ENCODE measurements at places on chromosomes 3 and 15.

- no peak overlapping the region for H3K4me3 ChIP-seq
- H3K36me3 ChIP-seq = no peaks in the 10 kb centered on the region
- no peak for DNase-seq
- H3K4me1 ChIP-seq = no peaks in the 10 kb centered on the region
- no peak overlapping the region for H3K27ac ChIP-seq
Observed at GRCh38 chr3:186095561-186096081, 13.3 kb downstream of the ETV5 start.

DNA sequence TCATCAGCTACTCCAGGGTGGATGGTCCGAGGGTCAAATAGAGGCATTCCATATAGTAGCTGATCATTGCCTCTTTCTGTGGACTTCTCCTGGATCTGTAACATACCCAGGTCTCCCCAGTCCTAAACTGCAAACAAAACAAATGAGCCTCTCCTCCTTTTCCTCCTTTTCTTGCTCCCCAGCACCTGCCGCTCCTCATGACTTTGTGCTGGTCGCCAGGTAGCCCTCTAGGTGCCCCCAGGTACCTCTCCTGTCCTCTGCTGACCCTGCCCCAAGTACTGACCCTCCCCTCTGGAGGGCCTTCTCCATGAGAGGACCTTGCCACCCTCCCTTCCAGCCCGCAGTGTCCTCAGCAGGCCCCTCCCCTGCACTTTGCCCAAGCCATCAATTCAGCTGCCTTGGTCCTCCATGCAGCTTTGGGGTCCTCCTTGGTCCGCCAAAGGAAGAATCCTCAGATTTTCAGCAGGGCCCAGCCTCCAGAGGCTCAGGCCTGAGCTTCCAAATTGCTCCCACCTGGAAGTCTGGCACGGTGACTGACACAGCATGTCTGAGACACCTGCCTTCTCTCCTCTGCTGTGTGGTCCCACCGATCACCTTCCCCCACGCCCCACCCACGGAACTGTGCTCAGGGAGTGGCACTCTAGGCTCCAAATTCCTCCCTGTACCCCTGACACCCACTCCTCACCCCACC lies 111.0 kb downstream of the LRRK1 start:
- no peaks in the 10 kb centered on the region for H3K36me3 ChIP-seq
- DNase-seq = no peak
- H3K27me3 ChIP-seq = no peaks in the 10 kb centered on the region
- H3K27ac ChIP-seq = no peak overlapping the region
- H3K4me3 ChIP-seq = no peak overlapping the region
- H3K4me1 ChIP-seq = no peaks in the 10 kb centered on the region

GRCh38 chr15:65084500-65085206 lies 8.1 kb downstream of the KBTBD13 start:
- peaks cover 5% of the 10 kb centered on the region for H3K27me3 ChIP-seq
- H3K36me3 ChIP-seq = no peaks in the 10 kb centered on the region
- H3K4me3 ChIP-seq = no peak overlapping the region
- DNase-seq = no peak

DNA sequence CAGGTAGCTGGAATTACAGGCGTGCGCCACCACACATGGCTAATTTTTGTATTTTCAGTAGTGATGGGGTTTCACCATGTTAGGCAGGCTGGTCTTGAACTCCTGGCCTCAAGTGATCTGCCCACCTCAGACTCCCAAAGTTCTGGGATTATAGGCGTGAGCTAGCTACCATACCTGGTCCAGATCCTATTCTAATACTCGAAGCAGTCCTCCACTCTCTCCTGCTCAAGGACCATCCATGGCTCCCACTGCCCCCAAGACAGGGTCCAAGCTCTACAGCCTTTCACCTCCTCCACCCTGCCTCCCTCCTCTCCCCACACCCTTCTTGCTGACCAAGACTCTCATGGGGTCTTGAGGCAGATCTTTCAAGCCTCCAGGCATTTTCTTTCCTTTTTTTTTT lies 12.6 kb upstream of the GRIP2 start:
- H3K4me1 ChIP-seq = no peaks in the 10 kb centered on the region
- no peak overlapping the region for H3K27ac ChIP-seq
- H3K4me3 ChIP-seq = no peak overlapping the region
- H3K27me3 ChIP-seq = peaks cover 2% of the 10 kb centered on the region
- DNase-seq = no peak

- DNase-seq = no peak
- no peaks in the 10 kb centered on the region for H3K36me3 ChIP-seq
- no peak overlapping the region for H3K4me3 ChIP-seq
- no peak overlapping the region for H3K27ac ChIP-seq
- no peaks in the 10 kb centered on the region for H3K4me1 ChIP-seq
- no peaks in the 10 kb centered on the region for H3K27me3 ChIP-seq
Observed at GRCh38 chr15:25665913-25666312, 197.2 kb downstream of the ATP10A start.

GRCh38 chr3:39383881-39384664 lies 903 bp downstream of the SLC25A38 start:
- no peaks in the 10 kb centered on the region for H3K36me3 ChIP-seq
- peak overlapping the region; percentile 61 for H3K4me3 ChIP-seq
- H3K27ac ChIP-seq = peak overlapping the region; percentile 89
- peaks cover 21% of the 10 kb centered on the region for H3K4me1 ChIP-seq
- no peaks in the 10 kb centered on the region for H3K27me3 ChIP-seq

DNA sequence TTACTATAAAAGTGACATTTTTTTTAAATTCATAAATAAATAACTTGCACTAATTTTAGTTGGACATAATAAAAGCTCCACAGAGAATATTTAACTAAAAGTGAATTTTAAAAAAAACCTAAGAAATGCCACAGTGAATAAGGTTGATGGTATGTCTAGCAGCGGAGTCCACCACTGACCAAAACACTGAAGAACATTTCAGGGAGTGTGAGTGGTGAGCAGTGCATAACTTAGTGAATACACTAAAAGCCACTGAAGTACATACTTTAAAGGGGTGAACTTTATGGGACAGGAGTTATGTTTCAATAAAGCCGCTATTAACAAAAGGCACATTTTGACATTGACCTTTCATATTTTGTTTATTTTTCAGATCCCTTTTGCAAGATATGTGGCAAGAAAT lies 32.3 kb downstream of the SRP14 start:
- peaks cover 20% of the 10 kb centered on the region for H3K36me3 ChIP-seq
- no peaks in the 10 kb centered on the region for H3K4me1 ChIP-seq
- H3K27me3 ChIP-seq = no peaks in the 10 kb centered on the region
- DNase-seq = no peak
- no peak overlapping the region for H3K4me3 ChIP-seq

GRCh38 chr15:91866371-91866905 lies 12.9 kb downstream of the SLCO3A1 start:
- H3K36me3 ChIP-seq = no peaks in the 10 kb centered on the region
- H3K27me3 ChIP-seq = no peaks in the 10 kb centered on the region
- H3K27ac ChIP-seq = peak overlapping the region; percentile 27

DNA sequence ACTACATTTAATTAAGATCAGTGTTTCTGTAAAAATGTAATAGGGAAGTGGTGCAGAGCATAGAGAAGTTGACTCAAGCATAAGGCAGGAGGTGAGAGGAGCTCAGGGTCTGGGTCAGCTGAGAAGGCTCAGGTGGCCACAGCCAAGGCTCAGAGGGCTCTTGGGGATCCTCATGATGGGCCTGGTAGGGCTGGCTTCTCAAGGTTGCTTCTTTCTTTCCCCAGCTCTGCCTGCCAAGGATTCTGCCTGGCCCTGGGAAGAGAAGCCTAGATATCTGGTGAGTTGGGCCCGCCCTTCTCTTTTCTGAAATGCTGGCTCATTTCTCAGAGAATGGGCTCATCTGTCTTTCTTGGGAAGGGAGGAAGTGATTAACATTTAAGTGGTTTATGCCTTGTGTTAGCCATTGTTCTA lies 6.5 kb downstream of the ZNF589 start:
- no peak overlapping the region for H3K4me3 ChIP-seq
- H3K4me1 ChIP-seq = no peaks in the 10 kb centered on the region
- H3K27ac ChIP-seq = no peak overlapping the region

GRCh38 chr3:149596134-149596770 lies 61.6 kb downstream of the WWTR1 start:
- DNase-seq = no peak
- no peaks in the 10 kb centered on the region for H3K36me3 ChIP-seq
- no peak overlapping the region for H3K27ac ChIP-seq
- H3K4me3 ChIP-seq = no peak overlapping the region

GRCh38 chr3:146273721-146274407 lies 23.0 kb upstream of the PLSCR4 start:
- H3K27me3 ChIP-seq = no peaks in the 10 kb centered on the region
- no peak for DNase-seq
- H3K36me3 ChIP-seq = no peaks in the 10 kb centered on the region
- no peak overlapping the region for H3K4me3 ChIP-seq

- no peaks in the 10 kb centered on the region for H3K36me3 ChIP-seq
- DNase-seq = no peak
- no peak overlapping the region for H3K4me3 ChIP-seq
- H3K27me3 ChIP-seq = no peaks in the 10 kb centered on the region
- no peak overlapping the region for H3K27ac ChIP-seq
Observed at GRCh38 chr3:133758964-133759739, 13.0 kb downstream of the TF start.

DNA sequence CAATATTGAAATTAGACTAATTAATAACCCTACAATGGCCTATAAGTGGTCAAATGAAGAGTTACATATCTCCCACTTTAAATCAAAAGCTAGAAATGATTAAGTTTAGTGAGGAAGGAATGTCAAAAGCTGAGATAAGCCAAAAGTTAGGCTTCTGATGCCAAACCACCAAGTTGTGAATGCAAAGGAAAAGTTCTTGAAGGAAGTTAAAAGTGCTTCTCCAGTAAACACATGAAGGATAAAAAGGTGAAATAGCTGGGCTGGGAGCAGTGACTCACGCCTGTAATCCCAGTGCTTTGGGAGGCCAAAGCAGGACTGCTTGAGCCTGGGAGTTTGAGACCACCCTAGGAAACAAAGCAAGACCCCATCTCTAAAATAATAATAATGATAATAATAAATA lies 46.9 kb upstream of the DCUN1D1 start:
- DNase-seq = no peak
- no peaks in the 10 kb centered on the region for H3K4me1 ChIP-seq
- H3K36me3 ChIP-seq = peaks cover 1% of the 10 kb centered on the region
- H3K4me3 ChIP-seq = no peak overlapping the region
- H3K27me3 ChIP-seq = no peaks in the 10 kb centered on the region
- no peak overlapping the region for H3K27ac ChIP-seq

- no peaks in the 10 kb centered on the region for H3K36me3 ChIP-seq
- no peak for DNase-seq
- no peaks in the 10 kb centered on the region for H3K4me1 ChIP-seq
- no peaks in the 10 kb centered on the region for H3K27me3 ChIP-seq
Observed at GRCh38 chr3:77380136-77380535, 340.2 kb downstream of the ROBO2 start.

- DNase-seq = no peak
- no peaks in the 10 kb centered on the region for H3K4me1 ChIP-seq
- H3K27me3 ChIP-seq = no peaks in the 10 kb centered on the region
- H3K4me3 ChIP-seq = no peak overlapping the region
- no peaks in the 10 kb centered on the region for H3K36me3 ChIP-seq
- H3K27ac ChIP-seq = no peak overlapping the region
Observed at GRCh38 chr3:167813169-167814123, 77.9 kb downstream of the SERPINI1 start.

DNA sequence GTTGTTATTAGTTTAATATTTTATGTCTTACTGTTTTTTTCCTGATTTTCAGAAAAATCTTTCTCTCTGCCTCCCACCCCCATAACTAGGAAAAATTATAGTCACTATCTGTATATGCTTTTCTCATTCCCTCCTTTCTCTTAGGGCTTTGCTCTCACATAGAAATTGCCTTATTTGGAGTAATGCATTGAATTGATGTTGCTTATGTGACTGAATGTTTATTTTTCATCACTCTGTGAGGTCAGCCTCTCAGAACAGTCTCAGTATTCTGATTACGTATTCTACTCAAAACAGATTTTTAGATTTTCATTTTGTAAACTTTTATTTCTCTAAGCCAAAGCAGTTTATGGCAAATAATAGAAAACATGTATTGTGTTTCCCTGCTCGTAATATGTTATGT lies 121.0 kb downstream of the SLMAP start:
- no peaks in the 10 kb centered on the region for H3K36me3 ChIP-seq
- H3K4me3 ChIP-seq = no peak overlapping the region
- no peaks in the 10 kb centered on the region for H3K4me1 ChIP-seq
- no peak overlapping the region for H3K27ac ChIP-seq

GRCh38 chr3:187011915-187012314 lies 81.6 kb downstream of the ST6GAL1 start:
- H3K27ac ChIP-seq = peak overlapping the region; percentile 44
- peaks cover 6% of the 10 kb centered on the region for H3K36me3 ChIP-seq
- H3K27me3 ChIP-seq = no peaks in the 10 kb centered on the region
- H3K4me1 ChIP-seq = peaks cover 7% of the 10 kb centered on the region

GRCh38 chr15:32834156-32834555 lies 116.4 kb downstream of the GREM1 start:
- no peak overlapping the region for H3K4me3 ChIP-seq
- DNase-seq = no peak
- no peaks in the 10 kb centered on the region for H3K36me3 ChIP-seq
- H3K4me1 ChIP-seq = no peaks in the 10 kb centered on the region

- H3K27me3 ChIP-seq = peaks cover 5% of the 10 kb centered on the region
- H3K36me3 ChIP-seq = no peaks in the 10 kb centered on the region
- H3K4me1 ChIP-seq = no peaks in the 10 kb centered on the region
- no peak for DNase-seq
- no peak overlapping the region for H3K4me3 ChIP-seq
Observed at GRCh38 chr15:95326431-95327182, 1003.9 kb upstream of the NR2F2 start.

- DNase-seq = no peak
- no peaks in the 10 kb centered on the region for H3K36me3 ChIP-seq
- no peaks in the 10 kb centered on the region for H3K27me3 ChIP-seq
Observed at GRCh38 chr3:155556531-155556930, 188.3 kb downstream of the PLCH1 start.

DNA sequence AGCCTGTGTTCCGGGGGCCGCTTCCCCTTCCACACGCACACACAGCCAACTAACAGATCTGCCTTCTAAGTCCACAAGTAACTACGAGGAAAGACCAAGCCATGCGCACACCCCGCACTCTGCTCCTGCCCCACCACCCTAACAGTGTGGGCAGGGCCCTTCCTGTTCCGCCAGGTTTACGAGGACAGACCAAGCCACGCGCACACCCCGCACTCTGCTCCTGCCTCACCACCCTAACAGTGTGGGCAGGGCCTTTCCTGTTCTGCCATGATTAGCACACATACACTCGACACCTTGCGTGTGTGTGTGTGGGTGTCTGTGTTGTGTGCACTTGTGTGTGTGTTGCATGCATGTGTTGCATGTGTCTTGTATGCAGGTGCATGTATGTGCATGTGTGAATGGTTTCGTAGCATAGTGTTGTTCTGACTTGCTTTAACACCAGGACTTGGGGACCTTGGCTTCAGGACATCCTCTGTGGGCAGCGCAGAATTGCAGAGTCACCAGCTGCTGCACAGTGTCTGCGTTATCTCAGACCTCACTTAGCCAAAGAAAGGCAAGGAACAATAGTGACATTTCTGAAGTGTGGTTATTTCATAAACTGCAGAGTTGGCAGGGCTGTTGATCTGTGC lies 114.4 kb downstream of the CHSY1 start:
- no peaks in the 10 kb centered on the region for H3K36me3 ChIP-seq
- no peak overlapping the region for H3K27ac ChIP-seq
- no peaks in the 10 kb centered on the region for H3K4me1 ChIP-seq
- H3K4me3 ChIP-seq = no peak overlapping the region
- no peaks in the 10 kb centered on the region for H3K27me3 ChIP-seq

- no peak for DNase-seq
- H3K27ac ChIP-seq = no peak overlapping the region
- no peak overlapping the region for H3K4me3 ChIP-seq
- no peaks in the 10 kb centered on the region for H3K27me3 ChIP-seq
- no peaks in the 10 kb centered on the region for H3K4me1 ChIP-seq
Observed at GRCh38 chr15:66650433-66650832, 51.6 kb upstream of the SMAD6 start.
